LHCN-M2 (cell line): ENCODE measurements at places on chromosomes 6 and 20. TPM values are rescaled to one million over a fixed set of nuclear protein-coding genes. Genes with fewer than 3 reads are reported as not detected.
A peak's percentile ranks its signal among the peaks of the same experiment; 100 is the strongest.

C4B gene
- 1.8 and 3.5 TPM in 2 replicates for total RNA-seq

DNA sequence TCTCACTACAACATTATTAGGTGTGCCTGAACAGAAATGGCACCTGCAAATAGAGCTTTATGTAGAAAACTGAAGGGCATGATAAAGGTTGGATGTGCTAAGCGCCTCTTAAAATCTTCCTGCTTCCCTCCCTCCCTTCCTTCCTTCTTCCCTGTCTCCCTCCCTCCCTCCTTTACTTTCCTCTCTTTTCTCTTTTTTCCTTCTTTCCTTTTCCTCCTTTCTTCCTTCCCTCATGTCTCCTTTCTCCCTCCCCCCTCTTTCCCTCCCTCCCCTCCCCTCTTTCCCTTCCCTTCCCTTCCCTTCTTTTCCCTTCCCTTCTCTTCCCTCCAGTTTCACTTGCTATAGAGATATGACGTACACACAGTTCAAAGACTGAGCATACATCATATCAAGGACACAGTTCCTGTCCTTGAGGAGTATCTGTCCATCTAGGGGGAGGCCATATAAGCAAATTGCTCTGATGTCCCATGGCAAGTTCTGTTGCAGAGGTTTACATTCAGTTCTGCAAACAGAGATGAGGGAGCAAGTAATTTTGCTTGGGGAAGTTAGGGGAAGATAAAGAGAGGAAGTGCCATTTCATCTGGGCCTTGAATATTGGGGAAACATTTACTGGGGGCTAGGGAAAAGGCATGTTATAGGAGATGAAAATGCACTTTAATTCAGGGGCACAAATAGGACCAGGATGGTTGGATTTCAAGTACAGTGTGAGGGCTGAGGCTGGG is 79.0 kb upstream of the EEF1E1 start:
- DNase-seq = no peak

ELOVL4 gene
- total RNA-seq = 5.5 and 7.1 TPM in 2 replicates

DNA sequence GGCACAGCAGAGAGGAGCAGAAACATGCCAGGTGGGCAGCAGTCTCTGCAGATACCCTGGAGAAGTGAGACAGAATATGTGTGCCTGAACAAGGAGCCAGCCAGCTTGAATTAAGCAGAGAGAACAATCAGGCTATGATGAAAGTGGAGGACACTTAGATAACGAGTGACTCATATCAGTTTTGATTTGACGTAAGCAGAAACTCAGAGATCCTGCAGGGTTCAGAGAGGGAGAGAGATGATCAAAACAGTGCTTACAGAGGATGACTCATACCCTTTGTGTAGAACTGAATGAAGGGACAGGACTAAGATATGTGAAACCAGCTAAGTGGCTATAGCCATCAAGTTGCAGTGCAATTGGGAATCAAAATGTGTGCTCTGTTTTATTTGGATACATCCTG is 300.7 kb downstream of the TENT5A start:
- peak; percentile 79 for DNase-seq

DNA sequence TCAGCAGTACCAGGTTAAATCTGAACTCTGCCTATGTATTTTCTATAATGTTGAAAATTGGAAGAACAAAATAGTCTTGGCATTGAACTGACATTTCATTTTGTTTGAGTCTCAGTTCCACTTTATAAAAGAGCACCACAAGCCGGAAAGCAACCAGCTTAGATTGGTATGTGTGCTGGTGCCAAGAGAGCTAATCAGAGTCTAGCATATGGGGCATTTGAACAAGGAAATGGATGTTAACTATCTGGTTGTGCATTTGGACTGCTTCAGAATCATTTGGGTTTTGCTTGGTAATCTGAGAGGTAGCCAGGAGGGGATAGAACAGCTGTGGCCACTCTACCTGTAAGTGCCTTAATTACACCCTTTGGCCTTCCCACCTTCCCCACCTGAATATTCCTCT is 184.8 kb downstream of the GRIK2 start:
- no peak for DNase-seq

CABLES2 gene
- total RNA-seq = 7.0 and 7.2 TPM in 2 replicates

- DNase-seq = no peak
Measured at GRCh38 chr20:19654921-19655320, 103.1 kb upstream of the RIN2 start.

OR2J3 gene
- not detected in 2 replicates for total RNA-seq

- DNase-seq = no peak
Measured at GRCh38 chr6:148678682-148679081, 68.1 kb upstream of the UST start.
